GM12891 (cell line): ENCODE measurements at places on chromosomes 4 and X.
A peak's percentile ranks its signal among the peaks of the same experiment; 100 is the strongest.

DNA sequence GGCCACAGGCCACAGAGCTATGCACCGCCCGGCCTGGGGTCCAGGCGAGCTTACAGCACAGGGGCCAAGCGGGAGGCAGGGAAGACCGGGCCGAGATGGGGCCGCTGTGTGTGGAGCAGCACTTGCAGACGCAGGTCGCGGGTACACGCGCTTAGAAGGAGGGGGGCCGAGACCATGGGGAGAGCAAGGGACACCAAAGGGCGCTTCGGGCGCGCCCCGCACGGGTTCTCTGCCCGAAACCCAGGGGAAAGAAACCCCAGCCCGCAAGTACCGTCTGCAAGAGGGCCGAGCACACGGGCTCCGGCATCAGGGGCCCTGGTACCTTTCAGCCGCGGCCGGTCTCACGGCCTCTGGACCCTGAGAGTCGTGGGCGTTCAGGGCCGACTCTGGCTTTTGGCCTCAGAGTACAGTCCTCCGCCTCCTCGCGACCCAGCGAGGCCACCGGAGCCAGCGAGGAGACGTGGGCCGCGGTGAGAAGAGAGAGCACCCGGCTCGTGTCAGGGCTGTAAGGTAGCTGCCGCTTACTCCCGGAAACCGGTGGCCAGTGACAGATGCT lies 342 bp downstream of the EOLA2 start:
- no peak for DNase-seq

- DNase-seq, result no peak
Measured at GRCh38 chrX:154002215-154002719, 17.4 kb downstream of the IRAK1 start.

DNA sequence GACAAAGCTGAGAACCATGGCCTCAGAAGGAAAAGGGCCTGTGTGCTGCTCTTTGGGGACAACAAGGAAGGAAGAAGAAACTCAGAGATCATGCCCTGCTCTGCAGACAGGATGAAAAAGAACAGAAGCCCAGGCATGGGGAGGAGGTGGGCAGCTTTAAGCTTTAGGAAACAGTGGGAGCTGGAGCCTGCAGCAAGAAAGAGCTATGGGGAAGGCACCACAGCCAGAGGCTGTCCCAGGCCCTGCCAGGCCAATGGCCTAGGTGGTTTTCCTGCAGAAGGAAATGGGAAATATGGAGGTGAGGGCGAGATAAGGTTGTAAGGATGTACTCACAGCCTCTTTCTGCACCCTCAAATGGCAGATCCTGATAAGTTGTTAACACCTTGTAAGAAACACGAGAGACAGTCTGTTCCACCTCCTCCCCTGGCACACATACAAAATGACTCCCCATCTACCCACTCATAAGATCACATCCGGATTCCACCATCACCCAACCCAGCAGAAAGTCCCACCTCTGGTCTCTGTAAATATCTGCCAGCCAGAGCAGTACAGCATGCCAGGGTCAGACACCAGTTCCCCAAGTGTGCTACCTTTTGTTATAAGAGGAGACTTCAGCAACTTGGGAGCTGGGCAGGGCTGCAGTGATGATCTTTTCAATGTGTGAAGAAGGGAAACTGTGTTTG lies 105.2 kb downstream of the RTL5 start:
- DNase-seq, result no peak

- no peak for DNase-seq
Measured at GRCh38 chr4:10031668-10032590, 10.6 kb upstream of the SLC2A9 start.

GRCh38 chr4:77618383-77619241 lies 13.0 kb downstream of the CXCL13 start:
- peak; percentile 42 for DNase-seq

GRCh38 chrX:153651540-153652079 lies 4.6 kb downstream of the DUSP9 start:
- no peak for DNase-seq

- no peak for DNase-seq
Measured at GRCh38 chr4:24862073-24862751, 50.6 kb downstream of the CCDC149 start.

DNA sequence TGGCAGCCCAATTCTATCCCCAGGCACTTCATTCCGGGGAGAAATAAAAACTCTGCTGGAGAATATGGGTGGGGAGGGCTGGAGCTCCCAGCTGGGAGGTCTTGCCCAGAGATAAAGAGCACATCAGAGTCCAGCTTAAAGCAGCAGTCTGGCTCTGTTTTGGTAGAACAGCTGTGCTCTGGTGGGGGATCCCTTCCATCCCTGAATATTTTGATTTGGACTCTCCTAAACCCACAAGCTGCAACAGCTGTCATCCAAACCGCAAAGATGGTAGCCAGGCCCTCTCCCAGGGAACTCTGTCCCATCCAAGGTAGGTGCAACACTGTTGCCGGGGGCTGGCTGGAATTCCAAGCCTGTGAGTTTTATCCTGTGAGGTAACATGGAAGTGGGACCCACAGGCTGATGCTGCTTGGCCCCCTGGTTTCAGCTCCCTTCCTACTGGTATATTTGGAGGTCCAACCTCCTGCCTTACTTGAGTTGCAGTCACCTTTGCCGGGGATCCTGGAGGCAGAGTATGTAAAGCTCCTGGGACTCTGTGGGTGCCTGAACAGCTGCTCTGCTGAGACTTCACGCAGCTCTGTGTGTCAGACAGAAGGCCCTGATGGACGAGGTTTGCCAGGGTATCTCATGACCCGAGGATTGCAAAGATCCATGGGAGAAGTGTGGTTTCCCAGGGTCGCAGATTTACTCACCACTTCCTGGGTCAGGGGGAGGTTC lies 203.5 kb upstream of the ITM2A start:
- DNase-seq, result no peak

DNA sequence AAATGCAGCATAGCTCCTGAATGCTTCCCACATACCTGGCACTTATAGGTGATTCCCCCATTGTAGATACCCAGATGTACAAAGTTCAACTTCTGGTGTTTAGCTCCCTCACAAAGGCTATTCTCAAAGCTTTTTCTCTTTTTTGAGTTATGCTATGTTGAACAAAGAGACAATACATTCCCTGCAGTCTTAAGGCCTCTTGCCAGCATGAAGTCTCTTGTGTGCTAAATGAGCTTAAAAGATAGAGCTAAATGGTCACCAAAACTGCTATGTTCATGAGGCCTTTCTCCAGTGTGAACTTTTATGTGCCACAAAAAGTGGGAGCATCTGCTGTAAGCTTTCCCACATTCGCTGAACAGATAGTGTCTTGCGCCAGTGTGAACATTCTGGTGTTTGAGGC lies 111.2 kb upstream of the TMEM47 start:
- no peak for DNase-seq

GRCh38 chrX:115560978-115561604 lies at the start of gene PLS3:
Gene PLS3 (plus strand): TSS chrX:115561174. CDS start chrX:115610251, 49,077 bp downstream.
- no peak for DNase-seq

DNA sequence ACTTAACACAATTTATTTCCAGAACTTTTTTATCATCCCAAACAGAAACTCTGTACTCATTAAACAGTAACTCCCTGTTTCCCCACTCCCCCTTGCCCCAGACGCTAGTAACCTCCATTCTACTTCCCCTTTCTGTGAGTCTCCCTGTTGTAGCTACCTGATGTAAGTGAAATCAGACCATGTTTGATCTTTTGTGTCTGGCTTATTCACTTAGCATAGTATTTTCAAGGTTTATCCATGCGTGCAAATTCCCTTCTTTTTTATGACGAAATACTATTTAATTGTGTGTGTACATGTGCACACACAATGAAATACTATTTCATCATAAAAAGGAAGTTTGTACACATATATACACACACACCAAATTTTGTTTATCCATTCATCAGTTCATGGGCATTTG lies 5.2 kb downstream of the PKD2 start:
- no peak for DNase-seq

GRCh38 chr4:94974773-94975172 lies 217.0 kb downstream of the BMPR1B start:
- no peak for DNase-seq
